Body of pancreas (tissue), 4 donors: ENCODE measurements at places on chromosomes 5 and 9.
A peak's percentile ranks its signal among the peaks of the same experiment; 100 is the strongest.

GRCh38 chr5:168132241-168132641, 159.2 kb upstream of the WWC1 start:
- no peak for DNase-seq

DNA sequence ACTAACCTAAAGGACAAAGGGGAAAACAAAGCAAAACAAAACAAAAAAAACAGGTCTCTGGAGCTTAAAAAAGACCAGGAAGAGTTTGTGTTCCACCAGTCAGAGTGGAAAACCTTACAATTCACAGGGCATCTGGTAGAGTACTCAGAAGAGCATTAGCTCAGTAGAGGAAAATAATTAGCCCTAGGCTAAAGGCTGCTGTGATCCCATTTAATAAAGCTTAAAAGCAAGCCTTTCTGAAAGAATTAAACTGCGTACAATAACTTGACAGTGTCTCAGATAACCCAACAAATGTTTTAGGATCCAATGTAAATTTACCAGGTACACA, 7.3 kb downstream of the ECM2 start:
- DNase-seq = no peak

DNA sequence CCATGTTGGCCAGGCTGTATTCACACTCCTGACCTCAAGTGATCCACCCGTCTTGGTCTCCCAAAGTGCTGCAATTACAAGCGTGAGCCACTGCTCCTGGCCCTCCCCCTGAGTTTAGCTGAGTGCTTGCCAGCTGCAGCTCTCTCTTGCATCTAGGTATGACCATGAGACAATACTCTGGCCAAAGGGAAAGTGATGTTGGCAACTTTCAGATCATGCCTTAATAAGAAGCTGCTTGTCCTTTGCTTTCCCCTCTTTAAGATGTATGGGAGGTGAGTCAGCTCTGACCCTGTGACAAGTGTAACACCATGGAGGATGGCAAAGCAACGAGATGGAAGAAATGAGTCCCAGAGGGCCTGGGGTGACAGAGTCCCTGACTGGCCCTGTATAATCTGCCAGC, 18.7 kb upstream of the DCAF12 start:
- DNase-seq = no peak

- no peak for DNase-seq
Measured at GRCh38 chr5:126490167-126490940, 67.1 kb downstream of the GRAMD2B start.

- DNase-seq = no peak
Measured at GRCh38 chr5:15442193-15442570, 57.8 kb upstream of the FBXL7 start.

DNA sequence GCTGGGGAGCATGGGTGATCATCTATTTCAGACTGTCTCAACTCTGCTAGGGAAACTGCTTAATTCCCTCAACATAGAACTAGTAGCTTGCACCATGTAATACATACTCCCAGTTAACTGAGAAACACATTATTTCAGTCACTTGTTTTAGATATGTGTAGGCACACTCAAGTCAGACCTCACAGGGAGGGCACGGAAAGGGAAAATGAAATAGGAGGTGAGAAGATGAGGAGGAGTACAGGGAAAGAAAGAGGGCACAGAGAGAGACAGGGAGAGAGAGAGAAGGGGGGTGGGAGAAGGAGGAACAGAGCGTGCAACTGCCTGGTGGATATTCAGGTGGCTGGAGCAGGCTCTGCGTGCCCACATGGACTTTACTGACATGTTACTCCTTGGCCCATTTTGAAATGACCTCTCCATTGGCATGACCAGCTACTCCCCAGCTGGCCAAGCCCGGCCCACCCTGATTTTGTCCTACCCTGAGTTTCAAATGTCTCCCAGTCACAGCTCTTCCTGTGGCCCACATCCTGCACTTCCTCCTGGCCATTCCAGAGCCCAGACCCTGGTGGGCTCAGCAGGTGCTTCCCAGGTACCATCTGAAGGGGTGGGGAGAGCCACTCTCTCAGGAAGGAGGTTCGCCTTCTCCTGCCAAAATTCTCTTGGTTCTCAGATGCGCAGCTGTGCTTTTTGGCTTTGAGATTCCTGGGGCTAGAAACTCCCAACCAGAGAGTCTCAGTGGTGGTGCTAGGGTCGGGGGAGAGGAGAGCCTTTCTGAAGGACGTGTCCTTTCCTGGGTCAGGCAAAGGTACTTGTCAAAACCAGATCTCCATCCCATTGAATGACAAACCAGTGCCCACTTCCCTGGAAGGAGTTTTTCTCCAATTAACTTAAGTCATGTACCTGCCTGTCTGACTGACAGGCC, 229.4 kb downstream of the FSTL4 start:
- no peak for DNase-seq

- DNase-seq = no peak
Measured at GRCh38 chr5:134625559-134625958, 7.1 kb downstream of the SAR1B start.

DNA sequence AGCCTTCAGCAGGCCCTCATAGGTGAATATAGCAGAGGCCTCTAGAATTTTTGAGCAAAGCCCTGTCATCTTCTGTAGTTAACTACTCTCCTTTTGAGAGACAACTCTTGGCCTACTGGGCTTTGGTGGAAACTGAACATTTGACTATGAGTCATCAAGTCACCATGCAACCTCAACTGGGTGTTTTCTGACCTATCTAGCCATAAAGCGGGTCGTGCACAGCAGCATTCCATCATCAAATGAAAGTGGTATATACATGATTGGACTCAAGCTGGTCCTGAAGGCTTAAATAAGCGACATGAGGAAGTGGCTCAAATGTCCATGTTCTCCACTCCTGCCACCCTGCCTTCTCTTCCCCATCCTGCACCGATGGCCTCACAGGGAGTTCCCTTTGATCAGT, 1115.5 kb downstream of the TAF11L14 start:
- DNase-seq = no peak

- no peak for DNase-seq
Measured at GRCh38 chr5:88154891-88155290, 113.8 kb downstream of the TMEM161B start.

DNA sequence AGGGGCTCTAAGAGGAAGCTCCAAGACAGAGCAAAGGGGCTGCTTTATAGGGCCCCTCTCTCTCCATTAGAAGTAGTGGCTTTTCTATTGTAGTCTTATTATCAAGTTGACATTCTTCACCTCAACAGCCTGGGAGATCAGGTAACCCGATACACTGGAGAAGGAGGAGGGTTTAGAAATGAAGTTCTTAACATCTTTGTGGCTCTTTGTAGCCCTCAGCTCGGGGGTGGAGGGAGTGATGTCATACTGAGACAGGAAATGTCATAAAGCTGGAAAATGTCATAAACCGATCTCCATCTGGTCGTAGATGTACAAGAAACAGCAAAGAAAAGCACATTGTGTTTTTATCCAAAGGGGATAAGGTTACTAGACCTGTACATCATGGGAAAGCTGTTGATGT, 17.9 kb downstream of the PDZD2 start:
- no peak for DNase-seq

DNA sequence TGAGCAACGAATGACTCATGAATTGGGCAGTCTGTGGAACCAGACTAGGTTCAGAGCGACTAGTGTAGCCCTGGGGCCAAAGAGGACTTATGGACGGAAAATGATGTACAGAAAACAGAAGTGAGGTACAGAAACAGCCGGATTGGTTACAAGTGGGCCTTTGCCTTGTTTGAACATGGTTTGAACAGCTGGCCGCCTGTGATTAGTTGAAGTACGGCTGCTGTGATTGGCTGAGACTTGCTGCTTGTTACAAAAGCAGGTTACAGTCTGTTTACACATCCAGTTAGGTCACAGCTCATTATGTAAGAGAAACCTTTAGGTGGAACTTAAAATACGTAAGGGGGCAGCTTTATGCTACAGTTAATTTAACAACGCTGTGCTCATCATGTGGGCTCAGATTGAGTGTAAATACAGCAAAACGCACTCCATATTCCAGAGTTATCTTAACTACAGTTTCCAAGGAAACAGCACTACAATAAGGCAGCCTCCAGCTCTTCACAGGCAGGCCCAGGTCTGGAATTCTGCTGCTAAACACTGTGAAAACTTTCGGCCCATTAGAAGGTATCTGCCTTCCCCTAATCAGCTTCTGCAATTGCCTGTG, 6.5 kb downstream of the AMACR start:
- peak; percentile 93 for DNase-seq
